Right forelimb (tissue), 1 donor: ENCODE measurements at places on chromosomes 2 and 18.

- no peak for DNase-seq
Measured at GRCh38 chr2:53901192-53901591, 41.4 kb upstream of the GPR75 start.

DNA sequence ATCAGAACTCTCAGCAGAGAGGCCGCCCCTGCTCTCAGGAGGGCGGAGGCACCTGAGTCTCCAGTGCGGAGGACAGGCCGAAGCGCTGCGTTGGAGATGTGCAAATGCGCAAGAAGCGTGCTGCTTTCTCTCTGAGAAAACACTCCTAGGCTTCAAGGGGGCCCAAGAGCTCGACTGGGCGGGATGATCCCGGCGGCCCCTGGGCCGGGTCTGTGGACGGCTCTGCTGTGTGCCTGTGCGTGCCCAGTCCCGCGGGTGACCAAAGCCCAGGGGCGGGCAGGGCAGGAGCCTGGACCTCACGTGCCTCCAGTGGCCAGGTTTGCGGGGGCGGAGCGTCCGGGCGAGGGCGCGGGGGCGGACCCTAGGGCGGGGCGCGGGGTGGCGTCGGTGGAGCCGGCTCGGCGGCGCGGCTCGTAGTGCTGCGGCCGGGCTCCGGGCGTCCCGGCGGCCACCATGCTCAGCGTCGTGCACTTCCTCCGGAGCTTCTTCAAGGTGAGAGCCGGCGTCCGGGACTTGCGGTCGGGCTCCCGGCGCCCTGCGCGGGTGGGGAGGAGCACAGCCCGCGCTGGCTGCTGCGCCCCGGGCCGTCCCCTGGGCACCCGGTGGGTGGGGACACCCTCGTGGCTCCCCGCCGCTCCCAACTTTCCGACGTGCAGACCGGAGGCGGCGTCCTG, at the start of gene ARHGEF4:
TSS of gene ARHGEF4 (plus strand) at position 414 of the 674 bp plus-strand sequence. CDS start at position 454, 40 bp downstream.
- no peak for DNase-seq

DNA sequence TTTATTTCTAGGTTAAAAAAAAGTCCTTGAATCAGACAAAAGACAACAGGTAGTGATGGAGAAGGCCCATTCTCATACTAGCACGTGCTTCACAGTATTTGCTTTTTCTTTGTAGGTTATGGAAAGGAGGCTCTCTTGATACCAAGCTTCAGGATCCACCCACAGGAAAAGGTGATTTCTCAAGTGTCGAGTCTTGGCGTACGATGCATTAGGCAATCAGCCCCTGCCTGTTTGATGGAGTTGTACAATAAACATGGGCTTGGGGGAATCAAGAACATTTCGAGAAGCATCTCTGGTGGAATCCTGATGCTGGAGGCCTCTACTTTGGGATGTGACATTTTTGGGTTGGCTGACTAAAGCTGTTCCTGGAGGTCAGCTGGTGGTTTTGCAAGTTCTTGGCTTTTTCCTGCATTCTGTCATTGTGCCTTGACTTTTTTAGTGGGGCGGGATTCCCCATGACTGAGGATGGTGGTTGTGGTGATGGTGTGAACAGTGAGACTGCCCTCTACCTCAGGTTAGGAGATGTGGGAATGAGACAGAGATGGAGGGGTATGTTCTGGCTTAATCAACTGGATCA, 231.5 kb upstream of the SPRED2 start:
- no peak for DNase-seq

DNA sequence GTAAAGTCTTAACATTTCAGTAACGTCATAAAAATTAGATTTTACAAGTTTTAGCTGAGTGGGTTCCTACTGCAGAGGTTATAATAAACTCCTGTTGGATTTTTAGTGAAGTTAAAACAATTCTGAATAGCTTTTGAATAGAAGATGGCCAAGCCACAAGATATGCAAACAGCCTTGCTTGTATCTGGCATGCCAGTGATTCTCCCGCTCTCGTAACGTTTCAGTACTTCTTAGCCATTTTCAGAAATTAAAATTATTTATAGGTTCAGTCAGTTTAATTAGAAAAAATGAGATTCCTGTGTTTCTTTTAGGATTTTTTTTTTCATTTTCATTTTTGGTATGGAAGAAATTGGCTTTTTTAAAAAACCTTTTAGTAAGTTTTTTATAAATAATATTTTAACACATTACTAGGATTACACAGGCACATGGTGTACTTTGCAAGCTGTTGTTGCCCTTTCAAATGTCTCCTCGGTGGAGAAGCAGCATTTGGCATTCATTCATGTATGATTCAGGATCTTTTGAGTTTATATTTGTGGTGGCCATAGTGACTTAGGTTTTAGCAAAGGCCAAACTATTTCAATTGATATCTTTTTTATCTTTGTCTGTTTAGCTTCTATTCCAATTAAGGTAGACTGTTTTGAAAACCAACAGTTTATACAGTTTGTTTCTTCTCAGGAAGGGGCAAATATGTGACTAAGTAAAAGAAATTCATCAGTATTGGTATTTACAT, 30.6 kb upstream of the RND3 start:
- no peak for DNase-seq

DNA sequence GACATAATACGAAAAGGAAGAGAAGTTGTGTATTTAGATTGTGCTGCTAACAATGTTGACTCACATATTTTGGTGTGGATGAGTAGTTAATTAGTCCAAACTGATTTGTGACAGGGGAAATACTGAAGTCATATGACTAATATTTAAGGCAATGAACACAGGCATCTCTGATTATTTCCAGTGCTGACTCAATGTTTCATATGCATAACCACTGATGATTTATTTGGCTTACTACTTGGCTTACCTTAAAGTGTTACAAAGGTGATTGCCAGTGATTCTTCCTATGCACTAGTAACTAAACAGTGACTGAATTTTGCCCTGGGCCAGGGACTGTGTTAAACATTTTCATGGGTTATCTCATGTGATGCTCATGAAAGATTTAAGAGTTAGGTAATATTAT, 722.6 kb downstream of the METTL4 start:
- DNase-seq, result no peak

DNA sequence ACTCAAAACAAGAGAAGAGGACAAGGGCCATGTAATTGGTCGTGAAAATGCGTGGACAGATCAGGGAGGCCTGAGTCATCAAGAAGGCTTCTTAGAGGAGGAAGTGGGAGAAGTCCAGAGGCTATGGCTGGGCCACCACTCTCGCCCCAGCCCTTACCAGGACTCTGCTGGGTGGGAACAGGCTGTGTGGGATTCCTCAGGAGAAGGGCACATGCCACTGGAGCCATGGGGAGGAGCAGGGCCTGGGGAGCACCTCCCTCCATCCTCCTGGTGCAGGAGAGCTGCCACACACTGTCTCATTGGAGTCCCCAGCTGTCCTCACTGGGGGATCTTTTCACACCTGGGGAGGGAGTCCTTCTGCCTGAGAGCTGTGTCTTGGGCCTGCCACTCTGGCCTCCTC, 9.4 kb upstream of the RALB start:
- DNase-seq, result no peak

DNA sequence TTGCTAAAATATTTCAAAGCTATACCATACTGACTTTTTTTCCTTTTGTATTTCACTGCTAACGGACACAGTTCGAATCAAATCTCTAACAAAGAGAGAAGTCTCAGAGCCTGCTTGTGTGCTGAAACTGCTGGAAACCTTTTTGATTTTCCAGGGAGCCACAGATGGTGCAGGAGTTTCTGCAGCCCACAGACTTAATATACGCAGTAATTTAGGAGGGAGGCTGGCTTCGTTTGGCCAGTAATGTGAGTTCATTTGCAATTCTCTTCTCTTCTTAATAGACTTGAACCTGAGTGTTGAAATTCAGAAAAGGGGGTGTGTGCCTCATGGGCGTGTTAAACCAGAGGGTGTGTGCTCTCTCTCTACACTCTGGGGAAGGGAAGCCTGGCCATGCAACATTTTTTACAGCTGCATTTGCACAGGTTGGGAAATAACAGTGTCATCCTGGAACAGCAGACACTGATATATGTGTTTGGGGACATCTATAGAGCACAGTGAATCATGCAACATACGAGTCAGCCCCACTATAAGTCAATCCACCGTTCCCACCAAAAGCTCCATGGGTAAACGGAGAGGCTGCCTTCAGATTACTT, 333.0 kb downstream of the CLIP4 start:
- DNase-seq, result no peak

DNA sequence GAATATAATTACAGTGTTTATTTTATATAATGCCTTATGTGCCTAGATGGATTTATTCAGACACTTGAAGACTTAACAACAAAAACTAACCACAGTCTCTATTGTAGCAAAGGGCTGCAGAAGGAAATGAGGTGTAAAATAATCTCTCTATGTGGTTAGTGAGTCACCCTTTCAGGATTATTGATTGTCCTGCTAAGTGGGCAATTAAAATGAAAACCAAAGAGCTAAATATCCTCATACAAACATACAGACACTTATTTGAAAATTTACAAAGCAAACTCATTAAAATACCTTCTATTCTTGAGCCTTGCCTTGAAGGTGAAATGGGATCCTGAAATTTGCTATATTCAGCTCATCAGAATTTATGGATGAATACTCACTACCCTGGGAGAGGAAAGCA, 27.7 kb upstream of the DCC start:
- no peak for DNase-seq

- DNase-seq, result no peak
Measured at GRCh38 chr18:79804130-79804787, 6.5 kb downstream of the KCNG2 start.

DNA sequence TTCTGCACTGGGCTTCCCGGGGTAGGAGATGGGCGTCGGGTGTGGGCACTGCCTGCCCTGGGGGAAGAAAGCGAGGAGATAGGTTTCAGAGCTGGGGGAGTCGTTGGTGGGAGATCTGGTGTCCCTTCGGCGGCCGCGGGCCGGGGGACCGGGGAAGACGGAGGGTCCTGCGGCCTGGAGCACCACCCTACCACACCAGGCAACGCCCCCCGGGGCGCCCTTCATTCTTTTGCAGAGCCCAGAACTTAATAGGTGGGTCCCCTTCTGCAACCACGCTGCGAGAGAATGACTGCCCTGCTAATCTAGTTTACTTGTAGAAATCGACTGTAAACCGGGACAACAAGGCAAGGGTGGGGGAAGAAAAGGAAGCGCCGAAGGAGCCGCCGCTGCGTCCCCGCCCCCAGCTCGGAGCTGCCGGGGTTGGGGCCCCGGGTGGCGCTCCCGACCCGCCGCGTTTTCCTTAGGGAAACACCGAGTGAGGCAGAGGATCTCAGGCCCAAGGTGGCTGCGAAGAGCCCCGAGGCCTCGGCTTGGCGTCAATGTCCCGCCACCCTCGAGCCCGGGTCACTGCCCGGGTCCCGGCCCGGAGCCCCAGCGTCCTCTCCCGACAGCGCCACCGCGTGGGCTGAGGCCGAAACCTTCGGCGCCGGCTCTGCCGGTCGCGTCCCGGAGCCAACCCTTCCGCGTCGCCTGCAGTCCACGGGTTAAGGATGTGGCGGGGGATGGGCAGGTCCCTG, 5.4 kb upstream of the SATB2 start:
- DNase-seq, result peak; percentile 86
